ENCODE measurements at places on chromosomes 2 and 18.

GRCh38 chr2:160646684-160647444 lies 153.3 kb upstream of the RBMS1 start:
- DNase-seq, result no peak

GRCh38 chr2:218711550-218711929 lies 905 bp downstream of the TTLL4 start:
- no peak for DNase-seq

DNA sequence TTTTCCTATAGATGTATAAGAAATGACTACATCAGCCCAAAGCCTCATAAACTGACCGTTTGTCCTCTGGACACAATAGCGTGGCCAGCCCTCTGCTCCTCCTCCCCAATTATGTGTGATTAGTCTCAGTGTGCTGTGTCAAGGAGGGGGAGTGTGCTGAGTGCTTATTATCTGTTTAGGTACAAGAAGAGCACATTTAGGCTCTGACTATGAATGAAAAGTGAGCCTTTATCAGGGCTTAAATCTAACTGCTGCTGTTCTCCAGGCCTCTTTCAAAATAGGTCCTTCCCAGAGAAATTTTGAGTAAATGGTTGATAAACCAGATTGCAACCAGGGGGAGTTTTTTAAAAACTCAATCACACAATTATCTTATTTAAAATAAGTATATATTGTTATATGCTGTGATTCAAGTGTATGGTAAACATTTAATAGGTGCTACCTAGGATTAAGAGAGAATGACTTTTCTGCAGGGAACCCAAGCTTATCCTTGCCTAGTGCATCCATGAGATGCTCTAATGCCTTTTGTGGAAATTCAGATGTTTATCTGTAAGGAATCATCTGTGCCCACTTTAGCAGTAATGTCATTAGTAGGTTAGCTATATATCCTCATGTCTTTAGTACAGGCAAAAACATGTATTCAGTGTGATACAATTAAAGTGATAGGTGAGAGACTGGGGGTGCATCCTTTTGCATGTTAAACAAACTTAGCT lies 168.7 kb upstream of the SIX3 start:
- DNase-seq, result no peak

DNA sequence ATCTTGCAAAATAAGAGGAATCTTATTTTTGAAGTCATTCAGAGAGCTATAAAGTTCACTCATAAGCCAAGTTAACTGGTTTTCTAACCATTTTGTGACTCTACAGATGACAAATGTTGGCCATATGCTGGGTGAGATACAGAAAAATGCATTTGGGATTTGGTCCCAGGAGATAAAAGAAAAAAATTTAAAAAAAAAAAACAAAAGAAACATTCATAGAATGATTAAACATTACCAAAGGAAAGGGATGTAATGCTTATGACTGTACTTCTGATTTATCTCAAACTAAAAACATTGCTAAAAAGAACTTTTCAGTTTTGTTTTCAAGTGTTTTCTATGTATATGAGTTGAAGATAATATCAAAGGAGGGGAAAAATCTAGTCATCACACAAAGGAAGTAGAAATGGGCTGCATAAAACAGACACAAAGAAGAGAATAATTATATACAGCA lies 43.1 kb downstream of the PELI1 start:
- DNase-seq, result no peak

All from glutamatergic neuron (in vitro differentiated cells).